ENCODE measurements at places on chromosomes 1 and 21.

DNA sequence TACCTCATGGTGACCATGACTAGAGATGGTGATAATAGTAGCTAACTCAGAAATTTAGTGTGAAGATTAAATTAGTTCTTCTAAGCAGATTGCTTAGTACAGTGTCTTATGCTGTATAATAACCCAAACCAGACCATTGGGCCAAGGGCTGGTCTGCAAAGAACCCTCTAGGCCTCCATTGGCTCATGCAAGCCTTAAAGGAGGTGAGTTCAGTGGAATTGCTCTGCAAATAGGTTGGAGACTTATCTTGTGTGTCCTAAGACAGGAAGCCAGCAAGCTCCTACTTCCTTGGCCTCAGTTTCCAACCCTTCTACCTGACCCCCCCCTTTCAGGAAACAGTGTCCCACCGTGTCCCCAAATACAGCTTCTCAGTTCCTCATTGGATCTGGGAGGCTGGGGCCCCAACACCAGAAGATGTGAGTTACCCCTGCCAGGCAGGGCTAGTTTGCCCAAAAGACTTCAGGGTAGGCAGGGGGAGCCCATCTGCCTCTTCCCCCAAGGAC lies 1.9 kb upstream of the MEF2D start:
- no peak for DNase-seq

DNA sequence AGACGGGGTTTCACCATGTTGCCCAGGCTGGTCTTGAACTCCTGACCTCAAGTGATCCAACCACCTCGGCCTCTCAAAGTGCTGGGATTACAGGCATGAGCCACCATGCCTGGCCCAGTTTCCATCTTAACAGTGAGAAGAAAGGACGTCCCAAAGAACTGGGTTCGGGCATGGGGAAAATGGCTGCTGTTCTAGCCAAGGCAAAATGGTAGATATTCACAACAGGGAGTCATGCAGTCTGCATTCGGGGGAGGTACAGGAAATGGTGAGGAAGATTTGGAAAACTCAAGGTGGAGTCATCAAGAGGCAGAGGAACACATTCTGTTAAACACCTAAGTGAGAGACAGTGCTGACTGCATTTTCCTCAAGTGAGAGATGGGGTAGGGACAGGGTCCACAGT lies 4.1 kb upstream of the ATP2B4 start:
- DNase-seq: no peak

- DNase-seq: no peak
Measured at GRCh38 chr1:28974432-28974831, 60.1 kb downstream of the EPB41 start.

DNA sequence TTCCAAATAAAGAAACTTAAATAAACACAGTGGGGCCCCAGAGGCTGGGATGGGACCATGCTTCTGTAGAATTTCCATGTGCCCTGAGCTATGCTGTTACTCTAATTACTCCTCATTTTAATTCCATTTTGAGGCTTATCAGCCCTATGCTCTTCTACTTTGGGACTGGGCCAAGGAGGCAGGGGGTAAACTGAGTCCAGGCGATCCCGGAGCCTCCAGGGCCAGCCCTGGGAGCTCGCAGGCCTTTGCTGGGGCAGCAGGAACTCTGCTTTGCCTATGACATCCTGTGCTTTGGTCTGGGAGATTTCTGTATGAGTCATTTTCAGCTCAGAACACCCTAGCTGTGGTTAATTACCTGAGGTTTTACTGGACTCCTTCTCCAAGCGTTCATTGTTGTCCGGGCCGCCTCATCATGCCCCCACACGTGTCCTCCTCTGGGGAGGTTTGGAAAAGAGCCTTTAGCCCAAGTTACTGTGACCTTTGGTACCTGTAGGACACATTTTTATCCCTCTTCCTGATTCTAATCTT lies 95.7 kb downstream of the RHOU start:
- no peak for DNase-seq

GRCh38 chr1:190436615-190437014 lies 41.0 kb downstream of the BRINP3 start:
- DNase-seq: no peak
